SK-N-MC (cell line): ENCODE measurements at places on chromosomes 12 and 14.

GRCh38 chr12:1853716-1854115 is 33.4 kb downstream of the LRTM2 start:
- no peak for DNase-seq

DNA sequence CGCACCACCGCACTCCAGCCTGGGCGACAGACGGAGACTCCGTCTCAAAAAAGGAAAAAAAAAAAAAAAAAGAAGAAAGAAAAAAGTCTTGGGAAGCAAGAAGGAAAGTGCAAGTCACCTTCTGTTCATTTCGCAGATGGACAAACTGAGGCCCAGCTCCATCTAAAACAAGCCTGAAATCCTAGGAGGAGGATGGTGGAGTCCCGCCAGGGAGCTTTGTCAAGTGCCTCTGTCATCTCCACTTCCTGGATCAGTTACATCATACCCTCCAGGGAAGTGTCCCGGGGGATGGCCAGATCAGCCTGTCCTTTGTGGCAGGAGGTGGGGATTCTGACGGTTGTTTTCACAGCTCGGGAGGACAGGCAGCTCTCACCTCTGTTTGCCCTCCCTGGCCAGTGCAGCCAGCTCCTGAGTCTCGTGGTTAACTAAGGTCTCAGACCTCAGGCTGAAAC is 8.7 kb upstream of the SDSL start:
- DNase-seq: no peak

GRCh38 chr14:95505030-95505589 is 11.3 kb downstream of the SYNE3 start:
- DNase-seq: no peak

- DNase-seq: no peak
These were observed 601 bp downstream of the KLC1 start for GRCh38 chr14:103629503-103630121.

GRCh38 chr12:29961231-29961630 is 177.5 kb upstream of the TMTC1 start:
- DNase-seq: no peak

GRCh38 chr12:19894803-19895202 is 455.5 kb downstream of the AEBP2 start:
- no peak for DNase-seq

DNA sequence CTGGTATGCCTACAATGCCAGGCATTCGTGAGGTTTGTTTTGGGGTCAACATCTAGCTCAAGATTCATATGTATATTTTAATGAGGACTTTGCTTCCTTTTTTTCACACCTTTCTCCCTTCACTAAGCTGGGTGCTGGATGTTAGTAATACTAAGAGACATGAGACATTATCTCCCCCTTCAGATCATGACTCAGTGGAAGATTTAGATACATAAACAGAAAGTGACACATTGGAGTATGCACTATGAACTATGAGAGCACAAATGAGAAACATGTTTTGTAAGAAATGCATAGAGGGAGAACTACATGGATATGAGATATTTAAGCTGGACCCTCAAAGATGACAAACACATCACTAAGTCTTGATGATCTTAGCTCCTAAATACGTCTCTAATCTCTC is 286.3 kb downstream of the RPAP3 start:
- DNase-seq: no peak

GRCh38 chr12:31234955-31235867 is 90.7 kb downstream of the SINHCAF start:
- no peak for DNase-seq

- no peak for DNase-seq
These were observed 33.7 kb downstream of the FLVCR2 start for GRCh38 chr14:75612157-75612556.

DNA sequence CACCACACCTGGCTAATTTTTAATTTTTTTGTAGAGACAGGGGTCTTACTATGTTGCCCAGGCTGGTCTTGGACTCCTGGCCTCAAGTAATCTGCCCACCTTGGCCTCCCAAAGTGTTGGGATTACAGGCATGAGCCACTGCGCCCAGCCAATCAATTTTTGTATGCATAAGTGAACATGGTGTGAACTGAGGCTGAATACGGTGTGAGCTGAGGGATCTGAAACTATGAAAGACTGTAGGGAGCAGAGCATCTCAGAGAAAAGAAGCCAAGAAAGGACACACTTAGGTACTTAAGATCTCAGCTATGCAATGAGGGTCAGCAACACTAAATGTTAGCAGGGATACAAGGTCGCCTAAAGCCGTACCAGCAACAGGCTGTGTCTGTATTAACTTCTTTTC is 54.1 kb downstream of the KSR2 start:
- no peak for DNase-seq

- no peak for DNase-seq
These were observed 92.0 kb downstream of the IRF2BPL start for GRCh38 chr14:76936483-76936882.

GRCh38 chr12:57430112-57430930 is 522 bp downstream of the R3HDM2 start:
- no peak for DNase-seq

DNA sequence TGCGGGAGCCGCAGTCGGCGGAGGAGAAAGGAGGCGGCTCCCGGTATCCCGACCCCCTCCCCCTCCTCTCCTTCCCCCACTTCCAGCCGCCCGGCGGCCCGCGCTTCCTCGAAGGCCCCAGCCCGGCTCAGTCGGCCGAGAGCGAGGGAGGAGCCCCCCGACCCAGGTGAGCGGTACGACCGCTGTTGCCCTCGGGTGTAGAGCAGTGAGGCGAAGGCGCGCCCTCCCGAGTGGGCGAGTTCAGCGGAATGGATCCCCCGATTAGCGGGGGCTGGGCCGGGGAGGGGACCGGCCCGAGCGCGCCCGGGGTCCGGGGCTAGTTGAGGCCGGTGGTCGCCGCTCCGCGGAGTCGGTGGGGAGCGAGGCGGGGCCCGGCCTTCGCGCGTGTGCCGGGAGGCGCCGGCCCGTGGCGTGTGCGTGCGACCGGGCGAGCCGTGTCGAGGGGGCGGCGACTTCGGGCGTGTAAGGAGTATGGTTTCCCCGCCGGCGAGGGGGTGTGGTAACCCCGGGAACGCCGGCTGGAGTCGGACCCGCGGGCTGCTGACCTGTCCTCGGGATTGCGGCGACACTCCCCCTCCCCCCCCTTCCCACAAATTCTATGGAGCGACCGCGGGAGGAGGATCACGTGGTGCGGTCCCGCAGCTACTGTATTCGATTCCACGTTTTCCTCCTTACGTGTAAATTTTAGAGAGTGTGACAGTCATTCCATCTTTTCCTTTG is 501 bp downstream of the RIMKLB start:
- DNase-seq: no peak
